ENCODE measurements at places on chromosomes 3 and 15. TPM values are rescaled to one million over a fixed set of nuclear protein-coding genes. Genes with fewer than 3 reads are reported as not detected.

GRCh38 chr3:14453876-14454638 lies 51.7 kb downstream of the SLC6A6 start:
- no peak for DNase-seq

GRCh38 chr15:43789409-43789808 lies 2.7 kb upstream of the SERF2 start:
- DNase-seq = no peak

DNA sequence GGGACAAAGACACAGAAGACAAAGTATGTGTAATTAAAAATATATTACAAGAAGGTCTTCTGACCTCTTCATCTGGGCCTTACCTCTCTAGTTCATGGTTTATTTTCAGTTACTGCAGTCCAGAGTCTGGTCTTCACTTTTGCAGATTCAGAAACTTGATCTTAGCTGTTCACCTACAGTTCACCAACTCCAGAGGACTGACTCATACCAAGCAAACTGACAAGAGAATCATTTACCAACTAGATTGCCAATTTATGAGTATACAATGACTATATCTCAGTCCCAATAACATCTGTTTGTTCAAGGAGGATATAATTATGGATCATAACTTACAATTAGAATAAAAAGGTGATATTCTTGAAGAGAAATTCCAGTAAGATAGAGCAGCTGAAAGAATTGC lies 9.0 kb downstream of the P2RY1 start:
- DNase-seq = no peak

GRCh38 chr3:123365450-123366143 lies 83.3 kb downstream of the ADCY5 start:
- no peak for DNase-seq

The RHCG gene
- total RNA-seq = not detected

The TYRO3 gene
- total RNA-seq = 1.9 TPM

All from activated CD4-positive, alpha-beta T cell treated with anti-CD3 and anti-CD28 coated beads, Interleukin-2, amount 10 ng/mL, durations not matched to agents 7 days and 5 days (primary cell).